ENCODE measurements at places on chromosomes 5 and 9.

DNA sequence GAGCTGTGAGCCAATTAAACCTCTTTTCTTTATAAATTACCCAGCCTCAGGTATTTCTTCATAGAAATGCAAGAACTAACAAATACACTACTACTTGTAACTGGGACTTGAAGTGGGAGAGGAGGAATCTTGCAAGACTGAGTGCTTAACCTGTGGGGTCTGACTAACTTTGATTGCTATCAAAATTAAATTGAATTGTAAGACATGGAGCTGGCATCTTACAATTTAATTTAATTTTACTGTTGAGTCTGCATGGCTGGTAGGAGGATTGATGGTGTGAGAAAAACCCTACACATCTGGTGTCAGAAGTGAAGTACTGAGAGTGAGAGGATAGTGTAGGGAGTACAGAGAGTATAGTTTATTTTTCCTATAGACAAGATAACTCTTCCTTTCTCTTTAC, 1259.9 kb downstream of the CDH12 start:
- DNase-seq: no peak

- peak; percentile 12 for DNase-seq
Observed at GRCh38 chr9:33374634-33375237, 27.6 kb downstream of the AQP7 start.

GRCh38 chr5:32511776-32512374, 67.3 kb upstream of the ZFR start:
- no peak for DNase-seq

- DNase-seq: no peak
Observed at GRCh38 chr5:43772764-43773477, 169.9 kb downstream of the NNT start.

DNA sequence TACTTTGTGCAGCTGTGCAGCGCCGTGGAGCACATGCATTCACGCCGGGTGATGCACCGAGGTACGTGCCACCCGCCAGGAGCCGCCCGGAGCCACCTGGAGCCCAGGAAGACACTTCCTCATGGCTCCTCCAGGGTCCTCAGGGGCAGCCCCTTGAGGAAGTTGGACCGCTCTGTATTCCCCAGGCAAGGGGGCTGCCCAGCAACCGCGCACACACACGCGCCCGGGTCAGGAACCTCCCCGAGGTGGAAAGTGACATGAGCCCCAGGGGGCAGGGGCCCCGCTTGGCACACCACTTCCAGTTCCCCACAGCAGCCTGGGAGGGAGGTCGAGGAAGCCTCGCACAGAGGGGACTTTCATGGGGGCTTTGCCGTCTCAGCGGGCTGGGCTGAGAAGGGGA, 68.6 kb downstream of the NEK6 start:
- no peak for DNase-seq

- no peak for DNase-seq
Observed at GRCh38 chr9:113901221-113901688, 25.1 kb downstream of the ZNF618 start.

GRCh38 chr5:609506-609905, 2.6 kb upstream of the CEP72 start:
- no peak for DNase-seq

DNA sequence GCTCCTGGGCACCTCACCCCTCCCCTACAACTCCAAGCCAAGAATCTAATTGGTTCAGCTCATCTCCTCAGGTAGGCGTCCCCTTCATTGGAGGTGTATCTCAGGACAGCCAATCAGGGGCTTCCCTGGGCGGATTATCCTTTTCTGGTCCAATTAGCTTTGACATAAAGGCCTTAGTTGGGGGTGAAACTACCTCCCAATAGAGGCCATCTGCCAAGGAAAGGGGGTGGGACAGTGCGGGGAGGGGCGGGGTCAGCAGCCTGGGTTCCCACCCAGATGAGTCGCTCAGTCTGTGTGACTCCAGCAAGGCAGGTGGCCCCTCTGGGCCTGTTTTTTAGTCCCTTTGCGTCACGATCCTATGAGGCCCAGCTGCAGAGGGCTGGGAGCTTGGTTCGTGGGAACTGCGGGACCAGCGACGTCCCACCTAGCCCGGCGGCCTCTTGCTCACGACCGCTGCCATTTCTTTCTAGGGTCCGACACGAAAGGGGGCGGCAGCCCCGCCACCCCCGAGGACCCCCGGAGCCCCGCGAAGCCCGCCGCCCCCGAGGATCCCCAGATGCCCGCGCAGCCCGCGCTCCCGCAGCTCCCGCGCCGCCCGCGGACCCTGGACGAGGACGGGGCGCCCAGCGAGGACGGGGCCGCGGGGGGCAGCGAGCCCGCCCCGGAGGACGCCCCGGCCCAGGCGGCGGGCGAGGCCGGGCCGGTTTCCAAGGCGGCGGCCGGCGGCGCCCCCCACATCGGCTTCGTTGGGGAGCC, 8.9 kb downstream of the PRRT1B start:
- DNase-seq: no peak

GRCh38 chr5:148641735-148642134, 12.6 kb downstream of the HTR4 start:
- no peak for DNase-seq

DNA sequence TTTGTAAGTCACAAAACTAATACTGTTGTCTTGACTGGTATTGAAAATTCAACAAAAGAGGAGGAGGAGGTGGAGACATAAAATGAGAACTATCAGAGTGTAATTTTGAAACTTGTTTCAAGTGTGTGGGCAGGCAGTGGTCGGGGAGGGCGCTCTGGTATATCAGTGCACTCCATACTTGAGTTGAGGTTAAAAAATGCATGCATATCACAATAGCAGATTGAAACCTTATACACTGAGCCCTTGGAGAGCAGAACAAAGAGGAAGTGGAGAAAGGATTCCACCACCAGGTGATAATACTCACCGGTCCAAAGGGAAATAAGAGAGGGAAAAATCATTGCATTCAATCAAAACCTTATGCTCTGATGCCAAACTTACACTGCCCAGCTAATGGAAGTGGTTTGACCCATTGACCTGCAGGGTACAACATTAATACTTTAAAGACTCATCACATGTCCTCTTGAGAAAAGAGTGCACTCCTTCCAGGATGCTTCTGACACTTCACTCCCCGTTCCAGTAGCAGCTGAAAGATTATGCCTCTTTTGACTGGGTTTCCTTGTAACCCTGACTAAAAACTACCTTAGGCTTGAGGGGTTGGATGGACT, 79.5 kb upstream of the FAM169A start:
- DNase-seq: no peak

DNA sequence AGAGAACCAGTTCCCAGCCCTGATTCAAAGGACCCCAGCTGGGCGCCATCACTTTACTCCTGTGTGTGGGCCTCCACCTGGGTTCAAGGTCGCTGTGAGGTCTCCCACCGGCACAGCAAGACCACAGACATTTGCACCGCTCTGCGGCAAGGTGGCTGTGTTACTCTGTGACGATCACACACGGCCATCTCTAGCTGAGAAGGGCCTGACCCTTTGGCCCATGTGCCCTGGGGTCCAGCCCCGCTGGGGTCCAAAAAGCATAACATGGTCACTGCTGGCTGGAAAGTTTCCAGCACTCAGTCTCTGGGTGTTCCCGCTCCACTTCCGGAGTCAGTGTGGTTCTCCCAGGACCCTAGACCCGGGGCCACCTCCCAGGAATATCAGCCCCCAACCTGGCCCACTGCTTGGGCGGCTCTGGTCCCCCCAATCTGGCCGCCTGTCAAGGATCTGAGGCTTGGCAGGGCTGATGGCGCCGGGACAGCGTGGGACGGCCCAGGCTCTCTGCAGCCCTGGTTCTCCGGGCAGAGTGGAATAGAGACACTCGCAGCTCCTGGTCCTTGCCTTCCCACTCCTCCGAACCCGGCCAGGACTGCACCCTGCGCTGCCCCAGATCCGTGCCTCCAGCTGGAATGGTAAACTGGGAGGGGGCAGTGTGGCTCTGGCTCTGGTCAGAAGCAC, 3.9 kb upstream of the LMX1B start:
- no peak for DNase-seq

- no peak for DNase-seq
Observed at GRCh38 chr9:34994260-34994899, 4.8 kb downstream of the DNAJB5 start.

GRCh38 chr9:131177898-131178297, 52.5 kb downstream of the NUP214 start:
- DNase-seq: no peak

DNA sequence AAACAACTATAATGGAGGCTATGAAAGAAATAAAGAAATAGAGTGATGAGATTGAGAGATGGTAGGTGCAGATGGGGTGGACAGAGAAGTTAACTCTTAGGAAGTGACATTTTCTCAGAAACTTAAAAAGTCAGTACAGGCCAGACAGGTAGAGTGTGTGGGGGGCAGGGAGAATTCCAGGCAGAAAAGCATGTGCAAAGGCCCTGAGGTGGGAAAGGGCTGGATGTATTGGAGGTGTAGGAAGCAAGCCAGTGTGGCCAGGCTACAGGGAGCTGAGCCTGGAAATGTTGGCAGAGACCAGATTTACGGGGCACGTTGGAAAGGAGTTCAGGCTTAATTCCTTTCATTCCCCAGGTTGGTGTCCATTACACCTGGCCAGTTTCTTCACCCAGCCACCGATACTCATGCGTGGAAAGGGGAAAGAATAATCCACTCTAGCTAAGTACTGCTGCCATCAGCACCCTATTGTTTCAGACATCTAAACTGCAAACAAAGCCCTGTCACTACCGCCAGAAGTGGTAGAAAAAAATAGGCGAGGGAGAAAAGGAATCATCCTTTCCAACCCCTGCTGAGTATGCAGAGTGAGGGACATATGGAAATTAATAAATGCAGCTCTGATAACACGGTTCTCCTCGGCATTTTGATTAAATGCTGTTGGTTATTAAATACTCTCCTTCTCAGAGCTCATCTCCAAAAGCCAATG, 116.8 kb upstream of the GPR151 start:
- no peak for DNase-seq

GRCh38 chr9:93533863-93534262, 42.5 kb upstream of the PHF2 start:
- no peak for DNase-seq

DNA sequence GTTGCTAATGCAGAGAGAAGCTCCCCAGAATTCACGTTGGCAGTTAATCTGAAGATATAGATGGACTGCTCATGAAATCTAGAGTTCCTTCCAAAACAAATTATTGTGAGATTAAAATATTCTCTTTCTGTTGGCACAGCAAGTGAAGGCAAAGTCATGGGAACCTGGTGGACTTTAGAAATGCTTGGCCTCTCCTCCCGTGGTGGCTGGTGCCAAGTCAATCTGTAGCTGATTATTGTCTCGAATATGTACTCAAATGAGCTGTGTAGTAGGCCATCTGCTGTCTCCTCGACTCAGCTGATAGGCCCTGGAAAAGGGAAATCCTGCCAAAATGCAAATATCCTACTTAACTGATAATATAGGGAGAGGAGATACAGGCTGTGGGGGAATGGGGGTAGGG, 69.3 kb downstream of the DAPK1 start:
- DNase-seq: no peak

DNA sequence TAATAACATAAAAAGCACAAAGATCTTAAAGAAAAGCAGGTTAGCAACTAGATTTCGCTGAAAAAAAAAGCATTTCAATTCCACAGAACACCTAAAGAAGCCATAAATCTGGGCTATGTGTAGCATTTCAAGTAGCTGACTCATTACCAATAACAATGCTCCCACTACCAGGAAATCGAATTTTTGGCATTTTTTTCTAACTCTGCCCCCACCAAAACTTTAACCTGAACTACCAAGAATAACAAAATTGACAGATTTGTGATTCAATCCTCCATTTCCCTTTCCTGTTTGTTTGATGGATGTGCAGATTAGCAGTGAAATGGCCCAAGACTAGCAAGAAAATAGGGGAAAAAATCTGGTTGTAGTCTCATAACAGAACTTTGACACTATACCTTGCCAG, 180.2 kb downstream of the RASEF start:
- no peak for DNase-seq

GRCh38 chr5:129554134-129554904, 94.2 kb downstream of the ADAMTS19 start:
- no peak for DNase-seq

DNA sequence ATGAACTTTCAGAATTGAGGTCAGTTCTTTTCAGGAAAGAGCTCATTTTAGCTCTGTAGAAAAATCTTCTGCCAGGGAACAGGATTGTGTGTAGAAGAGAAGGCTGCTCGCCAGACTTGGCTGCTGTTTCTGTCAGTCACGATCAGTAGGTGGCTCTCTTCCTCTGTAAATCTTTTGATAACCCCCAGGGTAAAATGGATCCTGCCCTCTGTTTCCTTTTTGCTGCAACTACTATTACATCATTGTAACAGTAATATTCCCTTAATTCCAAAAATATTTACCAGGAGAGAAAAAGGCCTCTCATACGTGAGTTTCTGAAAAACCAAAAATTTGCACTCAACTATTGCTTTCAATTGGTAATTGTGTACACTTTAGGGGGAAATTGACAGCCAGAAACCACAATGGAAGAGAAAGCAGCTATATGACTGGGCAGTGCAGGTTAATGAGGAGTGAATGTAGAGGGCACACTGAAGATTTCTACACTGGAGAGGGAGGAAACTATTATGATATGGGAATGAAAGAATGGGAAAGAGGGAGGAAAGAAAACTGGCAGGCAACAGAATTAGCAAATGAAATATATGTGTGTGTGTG, 12.3 kb downstream of the IFNA21 start:
- no peak for DNase-seq

DNA sequence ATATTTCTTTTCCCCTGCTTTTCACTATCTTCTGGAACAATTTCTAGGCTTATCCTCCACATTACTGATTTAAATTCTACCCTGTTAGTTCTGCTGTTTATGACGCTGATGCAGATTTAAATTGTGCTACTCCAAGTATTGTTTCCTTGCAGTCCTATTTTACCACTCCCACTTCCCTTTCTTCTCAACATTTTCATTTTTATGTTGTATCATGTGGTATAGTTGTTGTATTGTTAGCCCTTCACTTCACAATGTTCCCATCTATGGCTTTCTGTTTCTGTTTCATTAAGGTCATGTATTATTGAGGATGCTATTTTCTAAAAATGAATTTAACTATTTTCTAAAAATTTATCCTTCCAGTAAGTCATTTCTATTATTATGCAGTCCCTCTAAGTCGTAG, 254.4 kb downstream of the NDUFS4 start:
- no peak for DNase-seq

GRCh38 chr5:39209924-39210323, 9.4 kb downstream of the FYB1 start:
- DNase-seq: peak; percentile 43

DNA sequence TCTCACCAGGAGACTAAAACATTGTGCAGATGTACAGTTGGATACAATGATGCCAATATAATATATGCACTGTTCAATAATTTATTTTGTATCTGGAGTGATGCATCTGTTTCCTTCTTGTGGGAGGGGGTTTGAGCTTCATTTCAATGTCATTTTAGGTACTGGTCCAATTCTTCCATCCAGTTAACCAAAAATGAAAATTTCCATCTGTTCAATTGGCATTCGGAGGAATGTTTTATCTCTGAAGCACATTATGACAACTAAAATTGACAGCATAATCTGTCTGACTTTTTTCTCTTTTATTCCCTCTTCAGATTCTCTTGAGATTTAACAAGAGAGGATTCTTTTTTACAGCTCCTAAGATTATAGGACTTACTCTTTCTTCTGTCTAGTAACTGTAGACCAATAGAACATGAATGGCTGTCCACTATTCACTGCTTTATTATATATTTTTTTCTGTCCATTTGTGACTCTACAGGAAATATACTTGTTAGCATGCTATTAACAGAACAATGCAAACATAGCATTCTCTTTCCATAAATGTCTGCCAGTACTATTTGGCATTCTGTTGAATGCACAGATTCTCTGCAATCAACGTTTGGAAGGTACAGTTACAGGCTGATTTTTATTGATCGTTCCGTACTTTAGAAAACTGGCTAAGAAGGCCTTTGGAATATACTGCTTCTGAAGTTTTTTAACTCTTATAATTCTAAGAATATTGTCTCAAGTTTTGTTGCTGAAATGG, 57.8 kb downstream of the NDUFAF2 start:
- no peak for DNase-seq
